ENCODE measurements at places on chromosomes 2 and 18. TPM values are rescaled to one million over a fixed set of nuclear protein-coding genes. Genes with fewer than 3 reads are reported as not detected.

Gene C2orf80
- total RNA-seq, result not detected

Gene TMEM37
- not detected for total RNA-seq

Gene ARHGAP25
- total RNA-seq, result 59.3 TPM

Gene METTL8
- total RNA-seq, result 43.4 TPM

Gene ATRAID
- total RNA-seq, result 62.6 TPM

Gene SLC38A11
- total RNA-seq, result not detected

GRCh38 chr2:159090514-159091201 is 122.2 kb downstream of the TANC1 start:
- no peaks in the 10 kb centered on the region for H3K27me3 ChIP-seq
- H3K27ac ChIP-seq, result peak overlapping the region; percentile 26
- peaks cover 58% of the 10 kb centered on the region for H3K4me1 ChIP-seq
- H3K36me3 ChIP-seq, result peaks cover under 1% of the 10 kb centered on the region
- DNase-seq, result no peak

- peak overlapping the region; percentile 74 for H3K27ac ChIP-seq
- H3K36me3 ChIP-seq, result peaks cover 63% of the 10 kb centered on the region
- no peaks in the 10 kb centered on the region for H3K27me3 ChIP-seq
- H3K4me3 ChIP-seq, result no peak overlapping the region
- H3K4me1 ChIP-seq, result peaks cover 94% of the 10 kb centered on the region
Measured at GRCh38 chr2:105768961-105769452, 24.3 kb downstream of the NCK2 start.

- H3K4me1 ChIP-seq, result peaks cover 79% of the 10 kb centered on the region
- H3K27me3 ChIP-seq, result no peaks in the 10 kb centered on the region
Measured at GRCh38 chr2:73938718-73939352, 12.2 kb downstream of the DGUOK start.

- H3K27ac ChIP-seq, result peak overlapping the region; percentile 95
- peak overlapping the region; percentile 81 for H3K4me3 ChIP-seq
- peak; percentile 89 for DNase-seq
- no peaks in the 10 kb centered on the region for H3K27me3 ChIP-seq
- H3K36me3 ChIP-seq, result no peaks in the 10 kb centered on the region
Measured at GRCh38 chr2:178413472-178414265, 37.3 kb downstream of the PRKRA start.
